ENCODE measurements at places on chromosomes 1 and 21.

GRCh38 chr1:33317946-33318345 lies 3.0 kb downstream of the A3GALT2 start:
- no peak for DNase-seq

DNA sequence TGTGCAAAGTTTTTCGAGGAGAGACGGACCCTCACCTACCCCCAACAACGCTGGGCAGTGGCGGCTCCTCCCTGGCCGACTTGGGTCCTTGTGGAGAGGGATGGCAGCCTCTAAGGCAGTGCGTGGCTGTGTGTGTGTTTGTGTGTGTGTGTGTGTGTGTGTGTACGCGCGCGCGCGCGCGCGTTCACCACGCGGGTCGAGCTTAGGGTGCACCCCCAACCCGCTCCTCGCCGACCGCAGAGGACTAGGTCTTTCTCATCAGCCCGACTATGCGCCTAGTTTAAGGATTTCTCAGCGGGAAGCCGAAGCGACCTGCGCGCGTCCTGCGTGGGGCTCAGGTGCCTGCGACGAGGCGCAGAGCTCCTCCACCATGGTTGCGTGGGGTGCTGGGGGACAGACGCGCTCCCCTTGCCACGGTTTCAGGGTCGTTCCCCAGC lies 940 bp downstream of the SOX13 start:
- no peak for DNase-seq

GRCh38 chr21:40827509-40827908 lies 19.4 kb downstream of the DSCAM start:
- DNase-seq: no peak

DNA sequence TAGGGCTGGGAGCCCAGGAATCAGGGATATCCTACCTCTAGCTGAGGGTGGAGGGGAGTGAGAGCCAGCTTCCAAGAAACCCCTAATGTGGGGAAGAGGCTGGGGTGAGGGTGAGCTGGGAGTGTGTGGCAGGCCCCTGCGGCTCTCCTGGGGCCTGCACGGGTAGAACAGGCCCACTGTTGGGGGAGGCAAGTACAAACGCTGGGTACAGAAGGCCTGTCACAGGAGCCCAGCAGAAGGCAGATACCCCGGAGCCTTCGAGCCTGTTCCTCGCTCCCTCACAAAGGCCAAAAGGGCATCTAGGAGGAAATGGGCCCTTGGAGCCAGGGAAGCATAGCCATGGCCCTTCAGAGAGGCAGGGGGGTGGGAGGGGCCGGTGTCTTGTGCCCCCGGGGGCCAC lies 13.7 kb downstream of the CELF3 start:
- no peak for DNase-seq

DNA sequence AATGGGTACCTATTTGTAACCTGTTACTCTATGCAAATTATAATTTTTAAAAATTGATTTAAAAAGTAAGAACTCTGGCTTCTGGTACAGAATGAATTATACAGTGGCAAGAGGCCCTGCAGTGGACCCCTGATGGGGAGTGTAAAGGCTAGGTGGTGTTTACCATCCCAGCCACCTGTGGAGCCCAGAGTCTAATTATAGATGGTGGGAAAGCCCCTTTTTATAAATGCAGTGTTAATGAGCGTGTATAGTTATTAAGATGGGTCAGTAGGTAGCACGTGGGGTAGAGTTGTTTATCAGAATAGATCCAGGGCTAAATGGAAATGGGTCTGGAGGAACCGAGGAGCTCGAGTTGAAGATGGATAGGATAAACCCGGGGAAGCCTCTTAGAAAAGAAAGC lies 13.9 kb upstream of the PRELP start:
- no peak for DNase-seq

- no peak for DNase-seq
Observed at GRCh38 chr1:241101622-241102021, 255.4 kb downstream of the RGS7 start.

- no peak for DNase-seq
Observed at GRCh38 chr1:18400347-18401102, 80.2 kb upstream of the KLHDC7A start.

- no peak for DNase-seq
Observed at GRCh38 chr1:98478121-98478520, 183.4 kb upstream of the SNX7 start.

DNA sequence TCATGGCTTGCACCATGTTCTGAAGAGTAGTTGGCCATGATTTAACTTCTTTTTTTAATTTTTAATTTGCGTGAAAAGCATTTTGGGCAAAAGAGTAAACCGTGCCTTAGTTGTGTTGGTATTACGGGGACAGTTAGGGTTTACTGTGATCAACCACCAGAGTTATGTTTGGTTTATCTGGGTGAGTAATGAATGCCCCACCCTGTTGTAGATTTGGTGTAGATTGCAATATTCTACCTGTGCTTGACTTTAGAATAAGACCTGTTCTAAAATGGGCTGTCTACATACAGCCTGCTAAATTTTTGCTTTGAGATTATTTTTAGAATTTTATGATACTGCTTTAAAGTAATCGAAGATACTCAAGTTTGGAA lies 1.4 kb downstream of the USP25 start:
- DNase-seq: no peak

GRCh38 chr1:19344372-19344810 lies 32.3 kb downstream of the SLC66A1 start:
- no peak for DNase-seq

GRCh38 chr21:37631319-37632117 lies 264.9 kb downstream of the DYRK1A start:
- no peak for DNase-seq

DNA sequence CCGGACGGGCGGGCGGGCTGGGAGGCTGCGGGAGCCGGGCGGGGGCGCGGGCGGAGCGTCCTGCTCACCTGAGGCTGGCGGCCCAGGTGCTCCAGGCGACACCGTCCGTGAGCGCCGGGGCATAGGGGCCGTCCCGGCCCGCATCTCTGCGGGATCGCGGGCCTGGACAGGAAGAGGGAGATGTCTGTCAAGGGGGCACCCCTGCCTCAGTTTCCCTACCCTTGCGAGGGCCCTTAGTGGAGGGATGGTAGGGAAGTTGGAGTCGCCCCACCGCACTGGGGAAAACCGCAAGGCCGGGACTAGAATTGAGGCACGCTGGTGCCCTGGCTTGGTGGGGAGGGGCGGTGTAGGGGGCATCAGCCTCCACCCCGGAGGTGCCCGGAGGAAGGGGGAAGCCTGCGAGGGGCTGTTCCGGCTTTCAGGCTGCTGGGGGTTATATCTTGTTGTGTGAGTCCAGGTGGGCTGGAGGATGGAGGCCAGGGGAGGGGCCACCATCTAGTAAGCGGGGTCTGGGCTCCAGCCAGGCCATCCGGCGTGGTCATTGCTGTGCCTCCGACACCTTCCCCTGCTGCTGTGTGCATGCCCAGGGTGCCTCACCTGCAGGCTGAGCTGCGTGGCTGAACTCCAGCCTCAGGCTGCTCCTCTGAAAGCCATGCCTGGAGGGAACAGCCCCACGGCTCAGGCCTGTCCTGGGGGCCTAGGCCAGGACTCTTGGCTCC lies 580 bp downstream of the VWA1 start:
- DNase-seq: no peak
